ENCODE measurements at places on chromosomes 12 and 14.

- DNase-seq, result no peak
These were observed 114.8 kb downstream of the PLEKHA5 start for GRCh38 chr12:19244312-19244711.

DNA sequence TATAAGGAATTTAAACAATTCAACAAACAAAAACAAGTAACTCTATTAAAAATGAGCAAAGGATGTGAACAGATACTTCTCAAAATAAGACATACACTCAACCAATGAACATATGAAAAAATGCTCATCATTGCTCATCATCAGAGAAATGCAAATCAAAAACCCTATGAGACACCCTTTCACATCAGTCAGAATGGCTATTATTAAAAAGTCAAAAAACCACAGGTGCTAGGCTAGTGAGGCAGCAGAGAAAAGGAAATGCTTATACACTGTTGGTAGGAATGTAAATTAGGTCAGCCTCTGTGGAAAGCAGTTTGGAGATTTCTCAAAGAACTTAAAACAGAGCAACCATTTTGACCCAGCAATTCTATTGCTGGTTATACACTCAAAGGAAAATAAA, 52.0 kb downstream of the NAV3 start:
- DNase-seq, result no peak

GRCh38 chr12:108511633-108512540, 3.2 kb upstream of the FICD start:
- peak; percentile 61 for DNase-seq

GRCh38 chr12:113468365-113469223, 3.1 kb downstream of the LHX5 start:
- no peak for DNase-seq

GRCh38 chr12:69024907-69025306, 91.9 kb upstream of the CPM start:
- no peak for DNase-seq

DNA sequence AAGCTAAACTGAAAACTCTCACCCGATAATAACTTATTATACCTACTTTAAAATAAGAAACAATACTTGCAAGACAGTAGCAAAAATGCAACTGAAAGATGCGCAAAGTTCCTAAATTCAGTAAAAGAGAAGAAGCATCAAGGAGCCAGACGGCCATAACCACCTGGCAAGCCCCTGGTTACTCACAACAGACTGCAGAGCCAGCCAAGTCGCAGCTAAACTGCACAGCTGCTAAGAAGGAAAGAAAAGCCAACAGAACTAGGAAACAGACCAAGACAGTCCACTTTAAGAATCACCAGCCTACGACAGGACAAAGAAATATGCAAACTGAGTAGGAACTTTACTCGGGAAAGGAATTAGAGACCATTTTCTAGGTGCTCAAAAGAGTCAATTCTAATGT, 127.9 kb downstream of the TMTC1 start:
- no peak for DNase-seq

GRCh38 chr12:86134561-86134960, 121.6 kb downstream of the MGAT4C start:
- DNase-seq, result no peak

- DNase-seq, result no peak
These were observed 19.8 kb upstream of the SCARB1 start for GRCh38 chr12:124883263-124884130.

DNA sequence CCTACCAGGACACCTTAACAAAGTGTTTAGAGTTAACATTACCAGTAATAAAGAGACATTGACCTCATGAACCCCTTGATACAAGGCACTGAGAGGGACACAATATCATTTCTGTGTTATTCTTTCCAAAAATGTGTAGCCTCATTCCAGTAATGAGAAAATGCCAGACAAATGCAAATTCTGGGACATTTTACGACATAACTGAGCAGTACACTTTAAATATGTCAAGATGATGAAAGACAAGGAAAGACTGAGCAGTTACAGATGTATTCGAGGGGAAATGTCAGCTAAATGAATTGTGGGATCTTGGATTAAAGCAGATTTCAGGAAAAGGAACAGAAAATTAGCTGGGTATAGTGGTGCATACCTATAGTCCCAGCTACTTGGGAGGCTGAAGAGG, 255.6 kb downstream of the ERC1 start:
- DNase-seq, result no peak

- no peak for DNase-seq
These were observed 32.7 kb downstream of the NOPCHAP1 start for GRCh38 chr12:105018776-105019175.

- no peak for DNase-seq
These were observed 464.9 kb downstream of the PRKD1 start for GRCh38 chr14:29462772-29463171.

GRCh38 chr12:52899338-52900035, 5.4 kb downstream of the KRT8 start:
- DNase-seq, result no peak

- DNase-seq, result no peak
These were observed 45.6 kb downstream of the DDX11 start for GRCh38 chr12:31119192-31119802.

DNA sequence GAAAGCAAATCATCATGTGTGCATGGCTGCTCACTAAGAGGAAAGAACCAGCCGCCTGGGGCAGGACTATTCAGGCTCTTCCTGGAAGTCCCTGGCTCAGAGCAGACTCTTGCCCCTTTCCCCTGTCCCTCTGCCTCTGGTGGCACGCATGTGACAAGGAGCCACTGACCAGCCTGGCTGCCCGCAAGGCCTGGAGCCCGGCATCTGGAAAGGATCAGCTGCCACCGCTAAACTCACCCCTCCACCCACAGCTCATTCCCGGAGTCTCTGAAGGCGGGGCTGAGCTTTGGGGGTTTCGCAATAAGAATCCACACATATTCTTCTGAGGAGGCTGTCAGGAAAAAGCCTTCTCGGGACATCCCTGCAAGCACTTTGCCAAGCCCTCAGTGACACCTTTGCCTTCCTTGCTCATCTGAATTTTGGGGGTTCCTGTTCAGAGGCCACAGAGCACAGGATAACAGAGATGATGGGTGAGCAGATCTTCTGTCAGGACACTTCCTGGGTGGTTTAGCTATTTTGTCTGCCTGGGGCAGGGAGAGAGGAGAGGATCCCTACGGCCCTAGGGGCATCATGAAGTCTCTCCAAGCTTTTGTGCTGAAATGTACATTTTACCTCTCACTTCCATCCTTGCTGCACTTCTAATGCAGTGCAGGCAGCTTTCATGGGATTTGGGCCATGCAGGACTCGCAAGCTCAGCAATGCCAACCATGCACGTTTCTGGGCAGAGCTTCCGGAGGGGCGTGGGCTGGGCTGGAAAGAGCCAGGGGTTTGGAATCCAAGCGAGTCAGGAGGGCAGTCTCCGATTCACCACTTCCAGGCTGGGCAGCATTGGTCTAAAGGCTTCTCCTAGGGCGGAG, 124.8 kb upstream of the MAP1LC3B2 start:
- DNase-seq, result no peak

GRCh38 chr12:17084831-17085230, 478.9 kb upstream of the LMO3 start:
- no peak for DNase-seq

- DNase-seq, result no peak
These were observed 25.2 kb downstream of the CAPRIN2 start for GRCh38 chr12:30729547-30729946.

DNA sequence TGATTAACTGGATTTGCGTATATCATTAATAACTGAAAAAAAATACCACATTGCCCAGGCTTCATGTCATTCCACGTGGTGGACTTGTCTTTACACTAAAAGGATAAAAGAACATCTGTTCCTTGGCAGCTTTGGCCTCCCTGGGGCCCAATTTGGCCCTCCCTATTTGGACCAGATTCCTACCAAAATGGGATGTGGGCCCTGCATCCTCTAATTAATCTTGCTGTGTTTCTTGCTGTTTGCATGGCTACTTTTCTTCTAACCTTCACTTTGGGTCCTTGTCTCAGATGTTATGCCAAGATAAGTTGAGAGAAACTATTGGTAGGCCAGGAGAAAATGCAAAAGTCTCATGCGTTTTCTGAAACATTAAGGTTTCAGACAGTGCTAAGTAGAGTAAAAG, 57.5 kb downstream of the PTHLH start:
- DNase-seq, result no peak

DNA sequence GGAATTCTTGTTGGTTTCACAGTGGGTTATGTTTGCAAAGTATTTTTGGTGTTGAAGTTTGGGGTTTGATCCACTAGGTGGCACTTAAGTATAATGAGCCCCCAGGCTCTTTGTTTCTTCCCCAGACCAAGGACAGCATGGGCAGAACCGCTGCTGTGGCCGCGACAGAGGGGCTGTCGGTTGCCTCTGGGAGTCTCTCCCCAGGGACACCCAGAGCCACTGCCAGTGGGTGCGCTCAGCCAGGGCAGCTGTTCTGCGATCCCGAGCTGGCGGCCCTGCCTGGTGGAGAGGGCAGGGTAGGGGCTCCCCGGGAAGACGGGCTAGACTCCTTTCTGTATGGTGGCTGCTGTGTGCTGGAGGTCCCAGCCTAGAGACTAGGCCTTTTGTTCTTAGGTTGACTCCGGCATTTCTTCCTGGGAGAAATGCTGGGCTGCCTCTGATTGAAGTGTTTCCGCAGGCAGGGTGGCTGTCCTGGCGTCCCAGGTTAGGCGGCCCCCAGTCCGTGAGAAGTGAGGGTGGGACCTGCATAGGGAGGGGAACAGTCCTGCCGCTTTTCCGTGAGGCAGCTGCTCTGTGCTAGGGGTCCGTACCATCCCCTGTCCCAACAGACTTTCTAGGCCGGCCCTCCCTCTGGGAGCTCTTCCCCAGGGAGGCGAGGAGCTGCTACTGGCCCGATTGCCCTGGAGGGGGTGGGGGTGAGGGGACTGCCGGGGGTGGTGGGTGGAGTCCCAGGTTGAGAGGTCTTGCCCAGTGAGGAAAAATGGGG, 253.1 kb upstream of the PELI2 start:
- DNase-seq, result no peak

GRCh38 chr14:51562816-51563215, 88.9 kb upstream of the FRMD6 start:
- DNase-seq, result no peak

DNA sequence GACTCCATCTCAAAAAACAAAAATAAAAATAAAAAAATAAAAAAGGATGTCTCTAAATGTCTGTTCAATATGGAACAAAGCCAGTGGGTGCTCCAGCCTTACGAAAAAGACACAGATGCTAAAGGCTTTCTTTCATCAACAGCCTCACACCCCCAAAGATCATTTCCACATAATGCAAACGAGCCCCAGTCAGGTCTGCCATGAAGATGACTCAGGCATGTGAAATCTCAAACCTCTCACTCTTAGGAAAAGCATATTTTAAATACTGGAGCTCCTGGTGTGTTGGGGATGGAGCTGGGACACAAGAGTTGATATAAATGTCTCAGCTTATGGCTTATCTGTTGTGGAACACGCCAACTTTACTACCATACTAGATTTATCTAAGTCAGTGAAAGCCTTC, 49.9 kb upstream of the PLXNC1 start:
- DNase-seq, result no peak

DNA sequence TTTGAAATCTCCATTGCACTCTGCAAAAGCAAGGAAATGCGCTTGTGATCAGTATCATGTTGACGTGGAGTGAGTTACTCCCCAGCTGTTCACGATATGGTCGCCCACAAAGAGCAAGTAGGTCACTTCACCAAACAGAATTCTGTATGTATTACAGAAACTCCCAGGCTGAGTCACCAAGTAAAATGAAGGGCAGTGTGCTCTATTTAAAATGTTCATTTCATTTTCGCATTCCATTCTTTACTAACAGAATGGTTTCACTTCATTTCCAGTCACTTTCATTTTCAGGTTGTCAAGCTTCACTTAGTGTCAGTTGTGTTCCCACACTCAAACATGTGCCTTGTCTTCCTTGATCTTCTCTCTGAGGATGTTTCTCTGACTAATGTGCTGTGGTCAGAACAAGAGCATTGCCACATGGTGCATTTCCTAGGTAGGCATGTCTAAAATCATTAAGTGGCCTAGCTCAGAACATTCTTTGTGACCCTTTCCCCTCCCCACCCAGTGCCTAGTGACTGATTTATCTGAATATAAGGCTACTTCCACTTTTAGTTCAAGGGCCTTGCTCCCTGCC, 391.2 kb downstream of the RAD51B start:
- no peak for DNase-seq

GRCh38 chr12:69511016-69511415, 40.8 kb downstream of the FRS2 start:
- no peak for DNase-seq

DNA sequence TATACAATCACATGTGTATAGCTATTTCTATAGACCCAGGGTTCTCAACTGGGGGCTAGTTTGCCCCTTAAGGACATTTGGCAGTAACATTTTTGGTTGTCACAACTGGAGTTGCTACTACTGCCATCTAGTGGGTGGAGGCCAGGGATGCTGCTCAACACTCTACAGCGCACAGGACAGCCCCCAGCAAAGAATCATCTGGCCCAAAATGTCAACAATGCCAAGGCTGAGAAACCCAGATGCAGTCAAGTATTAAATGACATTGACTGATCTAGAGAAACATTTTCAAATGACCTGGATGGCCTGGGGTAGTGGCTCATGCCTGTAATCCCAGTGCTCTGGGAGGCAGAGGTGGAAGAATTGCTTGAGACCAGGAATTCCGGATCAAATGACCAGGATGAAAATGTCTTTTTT, 5.8 kb downstream of the WSB2 start:
- peak; percentile 24 for DNase-seq

GRCh38 chr14:70962935-70963334, 55.7 kb downstream of the PCNX1 start:
- no peak for DNase-seq

- no peak for DNase-seq
These were observed 1.3 kb downstream of the MAX start for GRCh38 chr14:65100922-65101541.

GRCh38 chr14:61663312-61663979, 31.9 kb upstream of the HIF1A start:
- no peak for DNase-seq

DNA sequence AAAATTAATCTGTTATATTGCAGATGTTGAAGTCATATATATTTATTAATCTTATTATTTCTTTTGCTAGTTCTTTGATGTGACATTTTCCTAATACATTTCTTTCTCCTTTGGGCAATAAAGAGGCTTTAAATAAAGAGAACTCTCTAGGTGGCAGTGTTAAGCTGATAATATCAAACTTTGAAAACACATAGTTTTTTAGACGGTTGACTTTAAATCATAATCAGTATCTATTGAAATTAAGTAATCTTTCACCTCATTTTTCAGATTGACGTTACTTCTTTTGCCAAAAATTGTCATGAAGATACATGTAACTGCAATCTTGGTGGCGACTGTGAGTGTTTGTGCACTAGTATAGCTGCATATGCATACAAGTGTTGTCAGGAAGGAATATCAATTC, 130.8 kb upstream of the PTPRQ start:
- DNase-seq, result no peak

GRCh38 chr12:1544996-1545700, 49.2 kb downstream of the FBXL14 start:
- DNase-seq, result no peak

DNA sequence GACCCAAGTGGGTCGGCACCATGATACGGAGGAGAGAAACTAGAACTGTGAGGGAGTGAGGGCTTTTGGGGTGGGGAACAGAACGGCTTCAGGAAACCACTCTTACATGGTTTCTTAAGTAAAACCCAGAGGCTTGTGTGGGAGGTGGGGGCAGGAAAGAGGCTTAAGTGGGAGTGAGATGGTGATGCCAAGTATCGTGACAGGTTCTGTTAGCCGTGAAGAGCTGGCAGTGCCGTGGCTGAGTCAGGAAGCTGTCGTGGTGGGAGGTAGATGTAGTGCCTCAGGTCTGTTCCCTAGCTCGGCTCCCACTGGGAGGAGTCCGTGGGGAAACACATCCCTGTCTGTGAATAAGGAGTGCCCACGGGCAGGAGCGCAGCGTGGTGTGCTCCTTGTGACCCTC, 185.8 kb upstream of the FKBP4 start:
- no peak for DNase-seq

- DNase-seq, result no peak
These were observed 1.1 kb downstream of the CCDC91 start for GRCh38 chr12:28191051-28192048.

All from stimulated activated CD4-positive, alpha-beta T cell treated with anti-CD3 and anti-CD28 coated beads, Interleukin-1b, Interleukin-23, amount 100 ng/mL, for 1 hour (primary cell).